ENCODE measurements at places on chromosomes 13 and 19. TPM values are rescaled to one million over a fixed set of nuclear protein-coding genes. Genes with fewer than 3 reads are reported as not detected.

- peaks cover 91% of the 10 kb centered on the region for H3K27me3 ChIP-seq
- H3K27ac ChIP-seq = peak overlapping the region; percentile 82
- H3K36me3 ChIP-seq = no peaks in the 10 kb centered on the region
These were observed 4.6 kb upstream of the EPS8L1 start for GRCh38 chr19:55071129-55071502.

- DNase-seq = no peak
- peaks cover 34% of the 10 kb centered on the region for H3K27me3 ChIP-seq
- H3K4me1 ChIP-seq = no peaks in the 10 kb centered on the region
- no peak overlapping the region for H3K27ac ChIP-seq
- no peak overlapping the region for H3K4me3 ChIP-seq
These were observed 27.5 kb upstream of the CEACAM1 start for GRCh38 chr19:42555801-42556200.

GRCh38 chr13:33536601-33537000 lies 251.0 kb upstream of the STARD13 start:
- H3K27me3 ChIP-seq = no peaks in the 10 kb centered on the region
- H3K27ac ChIP-seq = peak overlapping the region; percentile 70
- H3K4me1 ChIP-seq = peaks cover 37% of the 10 kb centered on the region
- no peak overlapping the region for H3K4me3 ChIP-seq
- no peak for DNase-seq

DNA sequence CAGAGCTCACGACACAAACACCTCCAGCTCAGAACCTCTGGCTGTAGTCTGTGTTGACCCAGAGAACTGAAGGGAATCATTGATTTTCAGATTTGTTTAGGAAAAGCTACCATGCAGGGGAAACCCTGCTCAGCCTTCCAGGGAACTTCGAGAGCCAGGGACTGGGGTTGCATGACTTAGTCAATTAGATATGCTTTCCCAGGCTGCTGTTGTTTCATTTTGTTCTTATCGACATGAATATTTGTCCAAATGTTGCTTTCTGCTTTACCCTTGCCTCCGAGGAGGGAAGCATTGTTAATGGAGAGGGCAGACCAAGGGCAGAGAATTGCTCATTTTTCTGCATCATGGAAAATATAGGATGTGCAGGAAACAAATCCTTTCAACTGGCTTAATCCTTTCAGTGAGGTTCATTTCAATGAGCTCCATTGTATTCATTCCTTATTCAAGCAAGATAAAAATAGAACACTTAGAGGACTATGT lies 82.5 kb downstream of the KLF5 start:
- H3K4me1 ChIP-seq = peaks cover 13% of the 10 kb centered on the region
- peak; percentile 29 for DNase-seq
- H3K4me3 ChIP-seq = no peak overlapping the region
- H3K27me3 ChIP-seq = no peaks in the 10 kb centered on the region
- peak overlapping the region; percentile 88 for H3K27ac ChIP-seq
- no peaks in the 10 kb centered on the region for H3K36me3 ChIP-seq

DNA sequence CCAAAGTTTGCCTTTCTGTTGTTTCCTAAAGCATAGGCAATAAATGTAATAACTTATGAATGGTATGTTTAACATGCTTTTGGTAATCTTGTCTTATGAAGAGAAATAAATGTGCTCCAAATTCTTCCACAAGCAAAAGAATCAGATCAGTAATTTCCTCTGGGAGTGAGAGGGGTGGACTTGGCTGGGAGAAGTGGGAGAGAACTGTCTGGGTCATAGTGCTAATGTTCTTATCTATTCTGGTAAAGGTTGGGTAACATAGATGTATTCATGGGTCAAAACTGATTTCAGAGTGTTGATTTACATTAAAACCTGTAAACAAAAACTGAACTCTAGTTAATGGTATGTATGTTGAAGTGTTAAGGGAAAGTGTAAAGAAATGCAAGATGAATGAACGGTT lies 211.7 kb upstream of the IRS2 start:
- H3K36me3 ChIP-seq = no peaks in the 10 kb centered on the region
- DNase-seq = no peak
- H3K27me3 ChIP-seq = no peaks in the 10 kb centered on the region
- no peak overlapping the region for H3K4me3 ChIP-seq

DNA sequence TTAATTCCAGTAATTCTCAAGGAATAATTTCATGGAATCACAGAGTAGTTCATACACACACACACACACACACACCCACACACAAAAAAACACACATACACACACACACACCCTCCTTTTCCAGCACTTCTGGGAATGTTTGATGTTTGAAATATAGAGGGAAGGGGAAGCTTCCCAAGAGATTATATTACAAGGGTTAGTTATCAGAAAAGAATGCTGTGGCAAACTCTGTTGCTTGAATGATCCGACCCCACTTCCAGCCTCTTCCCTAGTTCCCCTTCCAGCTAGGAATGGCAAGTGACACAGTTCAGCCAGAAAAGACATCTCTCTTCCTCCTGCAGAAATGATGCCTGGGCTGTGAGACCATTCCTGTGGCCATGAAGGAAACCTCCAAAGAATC lies 49.9 kb downstream of the KCTD12 start:
- no peak for DNase-seq
- no peak overlapping the region for H3K27ac ChIP-seq
- H3K4me1 ChIP-seq = peaks cover 34% of the 10 kb centered on the region
- H3K27me3 ChIP-seq = no peaks in the 10 kb centered on the region
- H3K36me3 ChIP-seq = no peaks in the 10 kb centered on the region

- no peak overlapping the region for H3K4me3 ChIP-seq
- DNase-seq = no peak
- no peaks in the 10 kb centered on the region for H3K36me3 ChIP-seq
- H3K27ac ChIP-seq = no peak overlapping the region
- no peaks in the 10 kb centered on the region for H3K27me3 ChIP-seq
- no peaks in the 10 kb centered on the region for H3K4me1 ChIP-seq
These were observed 545.4 kb upstream of the GPC6 start for GRCh38 chr13:92681239-92681638.

DNA sequence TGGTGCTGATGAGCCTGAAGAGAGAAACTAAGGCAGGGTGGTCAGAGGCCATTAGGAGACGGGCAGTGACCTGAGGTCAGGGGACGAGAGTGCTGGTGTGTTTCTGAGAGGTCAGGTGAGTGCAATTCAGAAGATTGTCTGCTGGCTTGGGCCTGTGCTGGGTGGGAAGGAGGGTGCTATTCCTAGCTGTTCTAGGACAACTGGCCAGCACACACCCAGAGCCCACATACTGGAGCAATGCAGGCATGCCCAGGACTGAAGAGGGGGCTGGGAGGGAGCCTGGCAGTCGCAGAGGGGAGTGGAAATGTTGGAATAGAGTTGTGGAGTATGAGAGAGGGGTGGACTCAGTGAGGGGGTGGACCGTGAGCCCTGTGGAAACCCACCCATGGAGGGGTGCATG lies 16.5 kb downstream of the ARHGEF7 start:
- no peaks in the 10 kb centered on the region for H3K27me3 ChIP-seq
- H3K4me1 ChIP-seq = no peaks in the 10 kb centered on the region

- H3K4me3 ChIP-seq = no peak overlapping the region
- no peaks in the 10 kb centered on the region for H3K27me3 ChIP-seq
- H3K36me3 ChIP-seq = no peaks in the 10 kb centered on the region
- peaks cover 9% of the 10 kb centered on the region for H3K4me1 ChIP-seq
These were observed 131.8 kb upstream of the PEG3 start for GRCh38 chr19:56972291-56972841.

- peaks cover 10% of the 10 kb centered on the region for H3K27me3 ChIP-seq
- H3K36me3 ChIP-seq = no peaks in the 10 kb centered on the region
- no peak for DNase-seq
- no peak overlapping the region for H3K4me3 ChIP-seq
These were observed 346.6 kb downstream of the TSHZ3 start for GRCh38 chr19:31002518-31003244.

- H3K4me1 ChIP-seq = no peaks in the 10 kb centered on the region
- H3K27ac ChIP-seq = no peak overlapping the region
- no peaks in the 10 kb centered on the region for H3K36me3 ChIP-seq
- H3K27me3 ChIP-seq = no peaks in the 10 kb centered on the region
These were observed 760.7 kb upstream of the SLITRK6 start for GRCh38 chr13:86559901-86560300.

DNA sequence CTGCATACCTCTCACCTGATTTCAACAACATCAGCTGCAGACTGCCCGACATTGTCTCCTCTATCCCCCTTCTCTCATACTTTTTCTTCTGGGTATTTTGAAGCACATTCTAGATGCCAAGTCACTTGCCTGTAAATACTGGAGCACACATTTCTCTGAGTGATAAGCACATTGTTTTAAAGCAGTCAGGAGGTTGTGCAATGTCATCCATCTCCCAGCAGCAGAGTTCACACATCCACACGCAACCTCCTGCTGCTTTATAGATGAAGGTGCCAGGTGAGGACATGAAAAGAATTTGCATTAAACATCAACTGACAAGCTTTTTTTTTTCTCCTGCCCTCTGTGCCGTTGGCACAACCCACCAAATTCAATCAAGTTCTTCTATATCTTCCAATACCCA lies 5.5 kb downstream of the UPK1A start:
- H3K27me3 ChIP-seq = peaks cover 18% of the 10 kb centered on the region
- H3K4me1 ChIP-seq = peaks cover 7% of the 10 kb centered on the region
- H3K27ac ChIP-seq = no peak overlapping the region
- no peaks in the 10 kb centered on the region for H3K36me3 ChIP-seq

GRCh38 chr19:379796-380195 lies 29.2 kb downstream of the C2CD4C start:
- H3K27ac ChIP-seq = no peak overlapping the region
- no peak for DNase-seq
- no peaks in the 10 kb centered on the region for H3K4me1 ChIP-seq
- no peak overlapping the region for H3K4me3 ChIP-seq
- H3K27me3 ChIP-seq = peaks cover 18% of the 10 kb centered on the region

GRCh38 chr13:30819136-30819888 lies 84.0 kb downstream of the ALOX5AP start:
- H3K27ac ChIP-seq = no peak overlapping the region
- H3K4me1 ChIP-seq = no peaks in the 10 kb centered on the region
- no peaks in the 10 kb centered on the region for H3K36me3 ChIP-seq
- DNase-seq = peak; percentile 42
- no peaks in the 10 kb centered on the region for H3K27me3 ChIP-seq
- H3K4me3 ChIP-seq = no peak overlapping the region

GRCh38 chr19:10069046-10069445 lies 17.1 kb upstream of the SHFL start:
- H3K27ac ChIP-seq = no peak overlapping the region
- H3K27me3 ChIP-seq = no peaks in the 10 kb centered on the region
- DNase-seq = no peak

- peaks cover 17% of the 10 kb centered on the region for H3K36me3 ChIP-seq
- H3K4me3 ChIP-seq = no peak overlapping the region
- H3K27me3 ChIP-seq = no peaks in the 10 kb centered on the region
- peak overlapping the region; percentile 41 for H3K27ac ChIP-seq
- peak; percentile 62 for DNase-seq
- H3K4me1 ChIP-seq = peaks cover 75% of the 10 kb centered on the region
These were observed 15.2 kb downstream of the PLEKHF1 start for GRCh38 chr19:29680447-29680846.

DNA sequence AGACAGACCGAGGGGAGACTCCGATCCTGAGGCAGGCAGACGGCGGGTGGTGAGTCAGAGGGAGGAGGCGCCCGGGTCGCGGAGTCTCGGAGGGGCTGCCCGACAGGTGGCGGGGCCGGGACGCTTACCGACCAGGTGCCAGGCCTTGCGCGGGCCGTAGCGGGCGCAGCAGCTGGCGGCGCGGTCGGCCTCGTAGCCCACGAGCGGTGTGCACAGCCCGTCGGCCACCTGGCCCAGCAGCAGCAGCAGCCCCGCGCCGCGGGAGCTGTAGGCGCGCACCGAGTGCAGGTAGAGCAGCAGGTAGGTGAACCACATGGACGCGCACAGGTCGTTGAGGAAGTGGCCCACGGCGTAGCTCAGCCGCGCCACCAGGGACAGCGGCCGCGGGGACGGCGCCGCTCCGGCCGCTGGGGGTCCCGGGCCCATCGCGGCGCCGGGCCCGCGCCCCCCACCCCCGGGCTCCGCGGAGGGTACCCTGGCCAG lies 367 bp downstream of the MFSD12 start:
- peak overlapping the region; percentile 95 for H3K4me3 ChIP-seq
- peaks cover 49% of the 10 kb centered on the region for H3K4me1 ChIP-seq
- no peaks in the 10 kb centered on the region for H3K36me3 ChIP-seq
- H3K27me3 ChIP-seq = no peaks in the 10 kb centered on the region

DNA sequence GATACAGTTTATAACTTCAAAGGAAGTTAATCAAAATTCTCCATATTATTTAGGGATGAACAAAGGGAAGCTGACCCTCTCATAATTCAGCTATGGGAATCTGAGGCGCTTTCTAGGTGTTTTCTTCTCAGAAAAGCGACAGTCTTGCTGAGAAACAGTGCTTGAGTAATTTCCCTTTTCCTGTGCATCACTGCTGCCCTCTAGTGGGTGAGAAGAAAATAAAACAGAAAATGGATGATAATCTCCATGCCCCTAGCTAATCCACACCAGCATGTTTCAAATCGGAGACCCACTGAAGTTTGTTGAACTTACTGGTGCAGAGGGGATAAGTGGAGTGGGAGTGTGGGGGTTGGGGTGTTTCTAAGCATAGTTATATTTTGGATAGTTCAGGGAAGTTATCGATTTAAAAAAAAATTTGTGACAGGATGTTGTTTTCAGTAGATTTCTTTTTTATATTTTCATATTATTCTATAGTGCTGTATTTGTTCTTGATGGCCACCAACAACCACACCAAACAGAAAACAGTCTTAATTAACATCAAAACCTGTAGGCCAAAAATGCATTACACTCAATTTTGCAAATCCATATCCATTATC lies 21.4 kb downstream of the LCP1 start:
- H3K27ac ChIP-seq = no peak overlapping the region
- H3K27me3 ChIP-seq = no peaks in the 10 kb centered on the region
- no peak overlapping the region for H3K4me3 ChIP-seq
- peaks cover 15% of the 10 kb centered on the region for H3K36me3 ChIP-seq

DNA sequence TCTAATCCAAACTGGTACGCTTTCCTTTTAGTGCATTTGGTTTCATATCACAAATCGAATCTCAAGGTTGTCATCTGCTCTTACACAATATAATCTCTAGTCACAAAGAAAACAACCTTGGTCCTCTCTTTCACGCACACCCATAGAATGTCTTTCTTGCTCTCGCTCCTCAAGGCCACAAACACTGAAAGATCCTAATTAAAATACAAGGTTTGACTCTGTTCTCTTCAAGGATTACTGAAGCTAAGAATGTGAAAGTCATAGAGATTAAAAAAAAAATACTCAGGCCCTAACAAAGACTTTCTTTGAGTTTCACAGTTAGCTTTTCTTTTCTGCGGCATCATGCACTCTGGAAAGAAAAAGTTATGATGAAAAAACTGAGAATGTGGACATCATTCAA lies 891.5 kb downstream of the EFNB2 start:
- no peak for DNase-seq
- H3K27ac ChIP-seq = no peak overlapping the region
- no peaks in the 10 kb centered on the region for H3K4me1 ChIP-seq
- no peaks in the 10 kb centered on the region for H3K27me3 ChIP-seq

LHB gene
- total RNA-seq = 8.4 TPM

MTIF3 gene
- total RNA-seq = 20.5 TPM

MYO1F gene
- 41.6 TPM for total RNA-seq

MED16 gene
- 74.1 TPM for total RNA-seq

VSIG10L gene
- total RNA-seq = 0.29 TPM

ARHGAP45 gene
- 34.2 TPM for total RNA-seq

CLEC17A gene
- not detected for total RNA-seq

BST2 gene
- 38.4 TPM for total RNA-seq

EEF1AKMT1 gene
- total RNA-seq = not detected

SPRED3 gene
- total RNA-seq = not detected

SSC5D gene
- total RNA-seq = not detected

All from stomach (tissue), 19 donors.